ENCODE measurements at places on chromosomes 7 and 10.

DNA sequence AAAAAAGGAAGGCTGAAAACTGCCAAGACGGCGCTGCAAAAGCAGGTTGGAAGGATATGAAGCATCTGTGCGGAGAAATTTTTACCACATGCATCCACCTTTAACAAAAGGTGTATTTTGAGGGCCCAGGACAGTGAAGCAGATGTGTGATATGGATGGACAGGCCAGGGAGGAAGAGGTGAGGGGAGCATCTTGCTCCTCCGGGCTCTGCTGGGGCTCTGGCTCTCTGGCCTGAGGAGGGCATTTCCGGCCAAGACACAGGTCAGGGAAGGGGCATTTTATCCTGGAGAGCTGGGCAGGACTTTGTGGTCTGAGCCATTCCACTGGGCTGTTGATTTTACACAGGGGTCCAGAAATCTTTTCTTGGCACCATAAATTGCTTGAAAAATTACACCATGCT is 175.1 kb downstream of the ZMYND11 start:
- DNase-seq = no peak

- no peak for DNase-seq
Measured at GRCh38 chr10:1567742-1568495, 169.4 kb downstream of the ADARB2 start.

DNA sequence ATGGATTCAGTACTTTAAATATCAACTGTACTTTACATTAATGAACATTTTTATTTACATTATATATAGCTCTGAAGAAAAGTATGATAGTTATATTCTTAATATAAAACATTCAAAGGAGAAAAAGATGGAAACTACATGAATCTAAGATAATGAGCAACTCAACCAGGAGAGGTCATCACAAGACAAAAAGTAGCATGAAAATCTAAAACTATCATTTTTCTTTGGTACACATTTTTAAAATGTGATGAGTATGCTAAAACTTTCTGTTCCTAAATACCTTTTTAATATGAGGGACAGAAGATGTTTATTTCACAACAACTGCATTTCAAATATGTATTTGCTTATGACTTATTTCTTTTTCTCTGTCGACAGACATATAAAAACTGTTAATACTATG is 2.4 kb downstream of the CNTNAP2 start:
- no peak for DNase-seq

DNA sequence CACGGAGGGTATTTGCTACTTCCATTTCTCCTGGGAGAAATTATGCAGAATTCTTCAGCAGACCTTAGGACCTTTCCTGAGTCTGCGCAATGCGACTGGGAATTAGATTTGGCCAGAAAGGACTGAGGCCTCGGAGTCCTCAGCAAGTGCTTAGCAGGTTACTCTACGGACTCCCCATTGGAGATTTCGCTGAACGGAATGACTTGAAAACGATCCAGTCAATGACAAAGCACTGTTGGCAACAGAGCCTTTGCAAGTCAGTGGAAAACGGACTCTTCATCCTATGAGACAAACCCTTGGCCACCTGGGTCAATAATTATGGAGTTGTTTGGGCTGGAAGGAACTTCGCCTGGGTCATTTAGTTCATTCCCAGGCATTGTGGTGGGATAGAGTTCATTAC is 107.4 kb downstream of the FAM204A start:
- DNase-seq = no peak

- DNase-seq = no peak
Measured at GRCh38 chr7:80480566-80480965, 31.3 kb downstream of the GNAT3 start.

DNA sequence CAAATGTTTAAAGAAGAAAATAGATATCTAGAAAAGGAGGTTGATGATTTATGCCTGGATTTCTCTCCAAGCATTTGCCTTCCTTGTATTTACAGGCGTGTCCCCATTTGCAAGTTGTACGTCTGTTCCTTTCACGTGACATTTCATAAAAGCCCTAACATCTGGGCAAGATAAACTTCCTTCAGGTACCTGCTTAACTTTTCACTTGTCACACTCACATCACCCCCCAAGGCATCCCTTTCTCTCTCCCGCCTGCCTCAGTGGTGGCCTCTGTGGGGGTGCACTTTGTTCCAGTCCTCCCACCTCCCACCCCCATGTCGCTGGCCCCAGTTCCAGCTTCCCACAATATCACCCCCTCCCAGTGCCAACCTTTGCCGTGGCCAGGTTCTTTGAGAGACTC is 6.7 kb downstream of the TWIST1 start:
- peak; percentile 67 for DNase-seq

DNA sequence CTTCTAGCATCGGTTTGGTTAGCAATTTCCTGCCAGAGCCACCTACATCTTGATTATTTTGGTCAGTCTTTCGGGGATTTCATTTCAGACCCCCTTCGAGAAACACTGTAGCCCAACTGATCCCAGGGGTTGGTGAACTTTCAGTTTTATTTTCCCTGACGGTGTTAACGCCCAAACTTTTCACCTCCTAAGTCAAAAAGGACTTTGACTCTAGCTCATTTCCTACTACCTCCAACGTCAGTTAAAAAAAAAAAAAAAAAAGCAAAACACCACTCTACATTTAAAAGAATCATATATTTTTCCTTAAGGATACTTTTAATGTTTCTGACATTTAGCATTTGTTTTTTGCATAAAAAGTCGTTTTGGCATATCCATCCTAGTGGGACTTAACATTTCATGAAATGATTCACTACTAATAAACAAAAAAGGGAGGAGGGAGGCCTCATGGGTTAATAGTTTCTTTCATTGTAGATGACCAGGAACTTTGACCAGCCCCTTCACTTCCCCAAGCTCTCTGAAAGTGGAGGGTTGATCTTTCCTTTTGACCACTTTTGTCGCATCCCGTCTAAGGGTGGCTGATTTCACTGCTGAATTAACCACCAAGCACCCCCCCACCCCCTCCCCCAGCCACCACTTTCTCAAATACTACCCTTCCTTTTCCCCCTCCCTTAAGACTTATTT is 764 bp upstream of the TCF7L2 start:
- peak; percentile 54 for DNase-seq

GRCh38 chr7:146635205-146636032 is 518.8 kb downstream of the CNTNAP2 start:
- no peak for DNase-seq

GRCh38 chr10:91519899-91520514 is 109.9 kb downstream of the HECTD2 start:
- DNase-seq = no peak

GRCh38 chr7:38973760-38974159 is 3.9 kb upstream of the POU6F2 start:
- DNase-seq = no peak

DNA sequence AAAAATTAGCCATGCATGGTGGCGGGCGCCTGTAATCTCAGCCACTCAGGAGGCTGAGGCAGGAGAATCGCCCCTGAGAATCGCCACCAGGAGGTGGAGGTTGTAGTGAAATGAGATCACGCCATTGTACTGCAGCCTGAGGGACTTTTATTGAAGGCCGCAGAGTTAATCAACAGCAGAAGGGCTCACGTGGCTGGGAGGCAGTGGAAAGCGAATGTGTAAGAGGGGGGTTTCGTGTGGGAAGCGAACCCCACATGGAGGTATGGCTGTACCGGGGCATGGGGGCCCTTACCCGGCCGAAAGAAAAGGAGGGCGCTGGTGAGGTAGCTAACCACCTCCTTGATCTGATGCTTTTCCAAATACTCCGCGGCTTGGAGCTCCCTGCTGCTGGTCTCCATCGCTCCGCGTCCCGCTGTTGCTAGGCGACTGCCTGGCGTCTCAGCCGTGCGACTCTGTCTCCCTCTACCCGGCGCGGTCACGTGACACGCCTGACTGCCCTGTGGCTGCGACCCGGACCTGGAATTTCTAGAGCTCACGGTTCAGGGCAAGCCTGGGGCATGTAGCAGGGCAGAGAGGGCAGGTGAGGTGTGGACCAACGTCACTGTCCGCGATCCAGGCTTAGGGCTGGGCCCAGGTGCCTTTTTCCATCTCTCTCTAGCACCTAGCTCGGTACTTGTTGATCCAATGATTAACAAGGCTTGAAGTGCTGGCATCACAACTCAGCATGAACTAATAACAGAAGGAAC is at the start of gene EFCAB10:
Gene EFCAB10, minus strand, starts transcription at position 428 of the 746 bp plus-strand sequence. Its CDS starts 30 bp downstream, at position 398.
- peak; percentile 47 for DNase-seq

GRCh38 chr10:396535-397220 is 261.4 kb downstream of the ZMYND11 start:
- DNase-seq = no peak

DNA sequence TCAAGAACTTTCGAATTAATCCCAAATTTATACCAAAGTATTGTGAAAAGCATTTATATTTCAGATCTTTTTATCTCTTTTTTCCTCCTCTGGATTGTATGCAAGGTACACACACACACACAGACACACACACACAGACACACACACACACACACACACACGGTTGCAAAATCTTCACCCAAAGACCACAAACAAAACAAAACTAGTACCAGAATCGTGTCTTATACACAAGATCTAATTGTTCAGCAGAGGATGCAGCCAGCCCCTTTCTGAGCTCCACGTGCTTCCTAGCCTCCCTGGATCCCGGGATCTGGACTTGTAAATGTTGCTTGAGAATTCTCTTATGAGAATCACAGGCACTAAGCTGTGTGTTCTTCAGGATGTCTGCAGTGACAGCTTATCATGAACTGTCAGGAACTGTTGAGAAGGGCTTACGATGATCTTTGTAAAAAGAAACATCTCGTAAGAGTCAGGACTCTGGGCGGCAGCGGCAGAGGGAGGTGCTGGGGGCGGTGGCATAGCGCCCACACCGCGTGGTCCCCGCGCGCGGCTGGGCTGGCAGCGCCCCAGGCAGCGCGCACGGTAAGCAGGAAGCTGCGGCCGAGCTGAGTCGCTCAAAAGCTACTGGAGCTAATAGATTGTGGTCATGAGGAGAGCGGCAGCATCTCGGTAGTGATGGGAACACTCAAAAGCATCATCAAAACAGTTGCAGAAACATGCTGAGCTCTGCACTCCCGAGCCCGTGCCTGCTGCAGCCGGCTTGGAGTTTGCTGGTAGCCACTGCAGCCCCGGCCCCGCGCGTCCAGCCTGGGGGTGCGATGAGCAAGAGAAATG is 277.6 kb downstream of the GATA3 start:
- peak; percentile 4 for DNase-seq

- no peak for DNase-seq
Measured at GRCh38 chr10:5591336-5591824, 66.6 kb downstream of the CALML3 start.

- DNase-seq = no peak
Measured at GRCh38 chr7:139869886-139870285, 40.8 kb downstream of the TBXAS1 start.

- no peak for DNase-seq
Measured at GRCh38 chr10:97456034-97456685, 10.2 kb downstream of the ZDHHC16 start.

- no peak for DNase-seq
Measured at GRCh38 chr7:157581740-157582139, 244.9 kb downstream of the DNAJB6 start.
